ENCODE measurements at places on chromosomes 5 and 9. TPM values are rescaled to one million over a fixed set of nuclear protein-coding genes. Genes with fewer than 3 reads are reported as not detected.

GRCh38 chr9:129765764-129766317, 13.0 kb upstream of the PTGES start:
- no peak overlapping the region for H3K27ac ChIP-seq
- H3K4me1 ChIP-seq = peaks cover 3% of the 10 kb centered on the region
- H3K27me3 ChIP-seq = peaks cover 6% of the 10 kb centered on the region
- H3K4me3 ChIP-seq = no peak overlapping the region
- no peaks in the 10 kb centered on the region for H3K36me3 ChIP-seq

- H3K4me3 ChIP-seq = no peak overlapping the region
- no peaks in the 10 kb centered on the region for H3K36me3 ChIP-seq
- no peak for DNase-seq
- no peaks in the 10 kb centered on the region for H3K27me3 ChIP-seq
Observed at GRCh38 chr5:3225201-3225960, 370.3 kb upstream of the IRX1 start.

- peaks cover 17% of the 10 kb centered on the region for H3K27me3 ChIP-seq
- no peaks in the 10 kb centered on the region for H3K4me1 ChIP-seq
- H3K4me3 ChIP-seq = no peak overlapping the region
- no peaks in the 10 kb centered on the region for H3K36me3 ChIP-seq
- no peak overlapping the region for H3K27ac ChIP-seq
Observed at GRCh38 chr9:38133595-38133994, 64.6 kb upstream of the SHB start.

GRCh38 chr5:34516686-34517085, 139.4 kb upstream of the RAI14 start:
- H3K27ac ChIP-seq = no peak overlapping the region
- H3K4me1 ChIP-seq = no peaks in the 10 kb centered on the region
- no peak for DNase-seq

DNA sequence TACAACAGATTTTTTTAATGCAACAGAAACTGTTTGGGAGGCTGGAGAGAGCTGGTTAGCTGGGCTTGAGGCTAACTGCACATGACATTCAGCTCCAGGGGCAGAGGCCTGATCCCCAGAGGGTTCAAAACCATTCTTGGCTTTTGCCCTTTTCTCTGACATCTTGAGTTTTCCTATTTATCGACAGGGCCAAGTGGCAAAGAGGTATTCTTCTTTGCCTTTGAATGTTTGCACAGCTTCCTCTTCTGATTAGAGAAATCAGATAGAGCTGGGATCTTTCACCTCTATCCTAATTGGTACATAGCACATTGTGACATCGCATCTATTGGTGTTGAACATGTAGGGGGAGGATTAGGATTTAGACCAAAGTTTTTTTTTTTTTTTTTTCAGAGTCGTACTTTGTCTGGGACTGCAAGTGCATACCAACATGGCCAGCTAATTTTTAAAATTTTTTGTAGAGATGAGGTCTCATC, 143.7 kb downstream of the ACTBL2 start:
- DNase-seq = no peak
- H3K27me3 ChIP-seq = peaks cover 2% of the 10 kb centered on the region
- no peak overlapping the region for H3K27ac ChIP-seq
- H3K4me1 ChIP-seq = no peaks in the 10 kb centered on the region

The TRIM36 gene
- 0.26 TPM for total RNA-seq

The TPM2 gene
- total RNA-seq = 36.9 TPM

The GPR21 gene
- total RNA-seq = 1.2 TPM

The MARCHF6 gene
- 127 TPM for total RNA-seq

The FAM120AOS gene
- 41.6 TPM for total RNA-seq

All from activated naive CD8-positive, alpha-beta T cell treated with anti-CD3 and anti-CD28 coated beads, Interleukin-2, amount 10 ng/mL, durations not matched to agents 7 days and 5 days (primary cell).